ENCODE measurements at places on chromosomes 13 and 19.

DNA sequence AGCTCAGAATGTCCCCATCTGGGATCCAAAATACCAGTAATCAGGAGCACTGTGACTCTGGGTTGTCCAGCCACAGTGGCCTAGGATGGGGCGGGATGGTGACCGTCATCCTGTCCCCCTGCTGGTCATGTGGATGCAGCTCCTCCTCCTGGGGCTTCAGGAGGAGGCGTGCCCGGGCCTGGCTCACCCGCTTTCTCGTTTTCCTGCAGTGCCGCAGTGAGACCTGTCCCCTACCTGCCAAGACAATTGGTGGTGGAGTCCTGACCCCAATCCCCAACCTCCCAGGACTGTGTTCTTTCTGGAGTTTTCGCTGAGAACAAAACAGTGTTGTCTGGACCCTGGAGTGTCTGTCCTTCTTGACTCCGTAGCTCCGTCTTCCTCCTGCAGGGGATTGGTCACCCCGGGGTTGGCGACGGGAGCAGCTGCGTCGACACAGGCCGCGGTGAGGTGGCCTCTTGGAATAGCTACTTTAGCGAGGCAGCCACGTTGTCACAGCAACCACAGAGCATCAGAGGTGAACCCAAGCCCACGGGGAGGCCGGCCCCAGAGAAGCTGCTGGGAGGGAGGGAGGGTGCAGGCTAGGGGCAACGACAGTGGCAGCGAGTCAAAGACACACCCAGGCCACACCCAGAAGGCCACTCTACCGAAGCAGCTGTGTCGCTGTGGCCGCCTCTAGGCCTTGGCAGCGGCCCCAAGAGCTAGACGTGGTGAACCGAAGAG is 10.2 kb upstream of the EMC10 start:
- DNase-seq, result no peak

- DNase-seq, result peak; percentile 69
Observed at GRCh38 chr19:17855280-17856152, 4.2 kb upstream of the RPL18A start.

GRCh38 chr13:45105895-45106294 is 14.4 kb upstream of the GTF2F2 start:
- DNase-seq, result no peak

DNA sequence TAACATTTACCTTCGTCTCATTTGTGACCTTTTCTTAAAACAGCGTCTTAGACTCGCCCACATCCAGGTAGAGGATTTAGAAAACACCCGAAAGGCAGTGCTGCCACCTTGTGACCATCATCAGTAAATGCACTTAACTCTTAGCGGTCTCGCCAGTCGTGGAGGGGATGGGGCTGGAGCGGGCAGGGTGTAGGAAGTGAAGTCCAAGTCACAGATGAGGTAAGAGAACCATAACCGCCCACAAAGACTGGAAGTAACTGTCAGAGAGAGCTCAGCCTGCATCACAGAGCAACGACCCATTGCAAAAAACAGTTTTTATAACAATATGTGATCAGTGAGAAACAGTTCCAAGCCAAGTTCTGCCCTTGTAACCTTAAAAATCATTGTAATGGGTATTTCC is 10.7 kb upstream of the CEACAM3 start:
- peak; percentile 36 for DNase-seq

DNA sequence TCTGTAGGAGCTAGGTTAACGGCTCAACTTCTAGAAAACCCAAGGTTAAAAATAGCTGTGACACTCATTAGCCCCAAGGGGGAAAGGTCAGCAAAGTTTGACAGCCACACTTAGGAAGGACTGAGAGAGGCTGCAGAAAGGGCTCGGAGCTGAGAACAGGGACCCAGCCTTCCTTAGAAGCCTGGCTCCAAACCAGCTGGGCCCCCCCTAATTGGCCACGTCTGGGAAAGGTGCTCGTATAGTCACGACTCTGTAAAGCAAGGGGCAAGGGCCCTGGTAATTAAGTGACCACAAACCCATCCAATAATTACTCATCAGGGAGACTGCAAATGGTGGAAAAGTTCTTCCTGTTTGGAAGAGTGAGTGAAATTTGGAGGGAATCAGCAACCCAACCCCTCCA is 90.5 kb downstream of the RNASEH2B start:
- no peak for DNase-seq

- peak; percentile 79 for DNase-seq
Observed at GRCh38 chr19:35879770-35880317, 11.5 kb downstream of the APLP1 start.

DNA sequence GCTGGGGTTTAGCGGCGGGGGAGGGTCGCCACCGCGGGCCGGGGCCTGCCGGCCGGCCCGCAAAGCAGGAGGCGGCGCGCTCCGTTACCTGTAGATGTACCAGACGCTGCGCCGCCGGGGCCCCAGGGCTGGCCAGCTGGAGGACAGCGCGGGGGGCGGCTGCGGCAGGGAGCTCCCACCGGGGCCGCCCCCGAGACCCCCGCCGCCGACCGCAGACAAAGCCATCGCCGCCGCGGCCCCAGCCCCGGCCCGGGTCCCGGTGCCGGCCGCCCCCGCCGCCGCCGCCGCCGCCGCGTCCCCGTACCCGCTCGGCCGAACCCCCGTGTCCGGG is 24.8 kb downstream of the SHANK1 start:
- no peak for DNase-seq

DNA sequence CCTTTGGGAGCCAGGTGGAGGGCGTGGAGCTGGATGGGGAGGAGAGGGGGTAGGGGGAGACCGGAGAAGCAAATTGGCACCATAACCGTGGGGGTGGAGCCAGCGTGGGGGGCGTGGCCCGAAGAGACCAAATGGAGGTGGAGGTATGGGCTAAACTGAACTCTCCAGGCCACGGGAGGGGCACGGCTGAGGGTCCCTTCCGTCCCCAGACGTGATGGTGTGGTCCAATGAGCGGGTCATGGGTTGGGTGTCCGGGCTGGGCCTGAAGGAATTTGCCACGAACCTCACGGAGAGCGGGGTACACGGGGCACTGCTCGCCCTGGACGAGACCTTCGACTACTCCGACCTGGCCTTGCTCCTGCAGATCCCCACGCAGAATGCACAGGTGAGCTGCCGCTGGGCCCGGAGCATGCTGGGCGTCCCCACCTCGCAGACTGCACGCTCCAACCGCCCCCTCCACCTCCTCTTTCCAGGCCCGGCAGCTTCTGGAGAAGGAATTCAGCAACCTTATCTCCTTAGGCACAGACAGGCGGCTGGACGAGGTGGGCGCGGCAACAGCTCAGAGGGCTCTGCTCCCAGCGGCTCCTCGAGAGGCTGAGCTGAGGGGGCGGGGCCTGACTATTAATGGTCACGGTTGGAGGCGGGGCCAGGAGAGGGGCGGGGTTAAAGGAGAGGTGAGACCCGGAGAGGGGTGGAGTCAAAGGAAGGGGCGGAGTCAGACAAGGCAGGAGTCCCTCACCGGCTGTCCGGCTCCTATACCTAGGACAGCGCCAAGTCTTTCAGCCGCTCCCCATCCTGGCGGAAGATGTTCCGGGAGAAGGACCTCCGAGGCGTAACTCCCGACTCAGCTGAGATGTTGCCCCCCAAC is 6.2 kb downstream of the HRC start:
- peak; percentile 97 for DNase-seq

GRCh38 chr13:80955501-80955900 is 614.6 kb upstream of the SPRY2 start:
- DNase-seq, result peak; percentile 23

GRCh38 chr19:57786286-57786685 is 16.8 kb downstream of the ZNF586 start:
- no peak for DNase-seq

DNA sequence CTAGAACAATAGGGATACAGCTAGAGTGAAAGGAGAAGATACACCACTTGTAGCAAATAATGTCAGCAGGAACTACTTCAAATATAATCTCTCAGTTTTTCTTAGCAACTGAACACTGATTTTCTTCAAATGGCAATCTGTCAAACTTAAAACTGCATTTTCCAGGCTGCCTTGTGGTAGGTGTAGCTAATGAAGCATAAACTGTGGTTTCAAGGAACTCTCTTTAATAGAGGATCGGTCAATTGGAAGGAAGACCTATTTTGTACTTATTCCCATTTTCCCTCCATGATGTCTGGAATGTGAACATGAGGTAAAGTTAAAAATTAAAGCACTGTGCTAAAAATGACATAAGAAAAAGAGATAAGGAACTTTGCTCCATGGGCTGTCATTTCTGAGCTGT is 1261.9 kb downstream of the PCDH17 start:
- DNase-seq, result no peak

- no peak for DNase-seq
Observed at GRCh38 chr19:1718420-1719291, 34.6 kb upstream of the ONECUT3 start.

- DNase-seq, result no peak
Observed at GRCh38 chr13:40328091-40328490, 338.4 kb downstream of the FOXO1 start.

Measured in kidney glomerular epithelial cell (primary cell).